Activated CD8-positive, alpha-beta memory T cell treated with anti-CD3 and anti-CD28 coated beads for 1 hour (primary cell): ENCODE measurements at places on chromosomes 16 and 17.
A peak's percentile ranks its signal among the peaks of the same experiment; 100 is the strongest.

- DNase-seq = no peak
Measured at GRCh38 chr16:59180083-59180476, 446.0 kb upstream of the GOT2 start.

GRCh38 chr17:64694207-64694606, 32.1 kb upstream of the SMURF2 start:
- DNase-seq = no peak

DNA sequence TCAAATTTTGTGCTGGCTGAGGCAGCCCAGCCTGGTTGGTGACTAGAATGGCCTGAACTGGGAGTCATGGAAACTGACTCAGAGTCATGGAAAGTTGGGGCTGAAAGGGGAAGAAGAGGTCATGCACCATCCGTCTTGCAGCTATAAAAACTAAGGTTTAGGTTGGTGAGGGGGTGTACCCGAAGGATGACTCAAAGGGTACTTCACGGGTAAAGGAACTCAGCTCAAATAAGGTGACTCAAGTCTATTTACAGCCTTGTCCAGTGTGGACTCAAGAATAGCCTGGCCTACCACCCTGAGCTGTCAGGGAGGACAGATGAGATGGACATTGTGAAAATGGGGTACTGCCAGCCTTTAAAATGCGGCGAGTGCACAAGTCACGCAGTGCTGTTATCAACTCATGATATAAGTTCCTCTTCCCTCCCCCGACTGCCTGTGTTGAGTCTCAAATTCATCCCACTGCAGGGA, 18.6 kb downstream of the CD300LB start:
- DNase-seq = no peak

- no peak for DNase-seq
Measured at GRCh38 chr16:69939821-69940585, 11.1 kb upstream of the CLEC18A start.

GRCh38 chr16:50683689-50684374, 2.7 kb upstream of the SNX20 start:
- no peak for DNase-seq

GRCh38 chr16:80543162-80543561, 2.4 kb downstream of the DYNLRB2 start:
- DNase-seq = no peak

DNA sequence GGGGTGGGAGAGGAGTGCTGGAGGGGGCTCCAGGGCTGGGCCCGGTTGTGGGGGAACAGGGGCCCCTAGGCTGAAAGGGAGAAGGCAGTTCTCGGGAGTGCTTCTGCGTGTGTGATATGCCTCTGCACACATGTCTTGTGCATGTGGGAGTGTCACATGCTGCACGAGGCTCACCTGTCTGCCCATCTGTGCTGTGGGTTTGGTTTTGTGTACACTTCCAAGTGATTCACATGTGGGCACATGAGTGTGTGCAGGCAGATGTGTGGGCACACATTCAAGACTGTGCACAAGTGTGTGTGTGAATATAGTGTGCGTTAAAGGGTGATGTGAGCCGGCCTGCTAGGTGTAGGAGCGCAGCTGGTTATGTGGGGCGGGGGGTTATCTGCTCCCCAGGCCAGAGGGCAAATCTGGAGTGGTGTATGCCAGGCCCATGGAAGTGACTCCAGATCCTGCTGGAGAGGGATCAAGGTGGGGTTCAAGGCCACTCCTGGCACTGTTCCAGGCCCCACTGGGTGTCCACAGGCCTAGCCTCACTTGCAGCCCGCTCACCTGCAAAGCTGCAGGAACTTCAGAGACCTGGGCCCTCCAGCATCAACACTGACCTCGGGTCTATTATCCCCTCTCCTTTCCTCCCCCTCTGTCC, 3.8 kb upstream of the BAHCC1 start:
- DNase-seq = no peak

- DNase-seq = no peak
Measured at GRCh38 chr17:75697651-75698291, 23.5 kb upstream of the ITGB4 start.

GRCh38 chr17:83012200-83012785, 67.1 kb upstream of the METRNL start:
- DNase-seq = no peak

GRCh38 chr17:27569257-27569722, 61.7 kb upstream of the LGALS9 start:
- DNase-seq = peak; percentile 8

GRCh38 chr17:41413982-41414381, 10.4 kb downstream of the KRT37 start:
- DNase-seq = no peak

- no peak for DNase-seq
Measured at GRCh38 chr17:79137015-79137788, 62.6 kb downstream of the ENGASE start.

GRCh38 chr16:578870-579405, 9.2 kb downstream of the PIGQ start:
- no peak for DNase-seq

DNA sequence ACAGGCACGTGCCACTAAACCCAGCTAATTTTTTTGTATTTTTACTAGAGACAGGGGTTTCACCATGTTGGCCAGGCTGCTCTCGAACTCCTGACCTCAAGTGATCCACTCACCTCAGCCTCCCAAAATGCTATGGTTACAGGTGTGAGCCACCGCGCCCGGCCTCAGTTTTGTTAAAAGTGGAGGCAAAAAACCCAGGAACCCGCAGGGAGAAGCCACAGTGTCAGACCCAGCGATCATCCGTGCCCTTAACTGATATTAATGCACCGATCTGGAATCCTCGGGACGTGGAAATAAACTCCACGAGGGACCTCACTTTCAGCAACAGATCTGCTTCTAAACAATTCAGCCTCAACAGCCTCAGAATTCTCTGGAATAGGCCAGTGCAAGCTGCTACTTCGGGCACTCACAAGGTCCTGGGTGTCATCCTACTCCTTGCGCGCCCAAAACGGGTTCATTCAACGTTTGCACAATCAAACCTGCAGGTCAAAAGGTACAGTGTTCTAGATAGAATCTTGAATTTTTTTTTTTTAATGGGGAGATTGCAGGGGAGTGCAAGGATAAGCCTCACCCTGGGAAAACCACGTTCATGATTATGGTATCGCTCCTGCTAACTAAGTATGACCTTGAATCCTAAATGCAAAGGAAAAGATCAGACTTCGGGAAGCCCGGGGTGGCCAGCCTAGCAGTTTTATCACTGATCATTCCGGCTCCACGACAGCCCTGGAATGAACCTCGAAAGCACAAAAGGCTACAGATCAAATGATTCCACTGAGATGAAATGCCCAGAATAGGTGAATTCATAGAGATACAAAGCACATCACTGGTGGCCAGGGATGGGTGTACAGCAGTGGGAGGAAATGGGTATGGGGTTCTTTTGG, 22.4 kb downstream of the LITAF start:
- DNase-seq = no peak

DNA sequence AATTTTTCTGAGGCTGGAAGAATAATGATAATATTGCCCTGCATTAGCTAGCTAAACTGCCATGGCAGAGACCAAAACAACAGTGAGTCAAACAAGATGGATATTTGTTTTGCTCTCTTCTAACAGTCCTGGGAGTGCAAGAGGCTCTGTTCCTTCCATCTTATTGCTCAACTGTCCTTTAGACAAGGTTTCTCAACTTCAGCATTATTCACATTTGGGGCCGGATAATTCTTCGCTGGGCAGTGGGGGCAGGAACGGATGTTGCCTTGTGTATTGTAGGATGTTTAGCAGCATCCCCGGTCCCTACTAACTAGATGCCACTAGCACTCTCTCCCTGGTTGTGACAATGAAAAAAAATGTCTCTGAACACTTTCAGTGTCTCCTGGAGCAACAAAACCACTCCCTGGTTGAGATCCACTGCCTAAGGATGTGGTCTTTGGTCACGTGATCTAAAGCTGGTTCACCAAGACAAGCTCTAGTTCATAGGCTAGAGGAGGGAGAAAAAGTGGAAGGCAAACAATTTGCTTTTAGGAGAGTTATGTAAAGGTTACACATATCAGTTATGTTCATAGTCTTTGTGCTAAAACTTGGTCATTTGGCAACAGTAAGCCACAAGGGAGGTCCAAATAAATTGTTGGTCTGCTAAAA, 144.4 kb downstream of the PCTP start:
- DNase-seq = no peak

- DNase-seq = no peak
Measured at GRCh38 chr17:72432881-72433280, 312.1 kb downstream of the SOX9 start.

DNA sequence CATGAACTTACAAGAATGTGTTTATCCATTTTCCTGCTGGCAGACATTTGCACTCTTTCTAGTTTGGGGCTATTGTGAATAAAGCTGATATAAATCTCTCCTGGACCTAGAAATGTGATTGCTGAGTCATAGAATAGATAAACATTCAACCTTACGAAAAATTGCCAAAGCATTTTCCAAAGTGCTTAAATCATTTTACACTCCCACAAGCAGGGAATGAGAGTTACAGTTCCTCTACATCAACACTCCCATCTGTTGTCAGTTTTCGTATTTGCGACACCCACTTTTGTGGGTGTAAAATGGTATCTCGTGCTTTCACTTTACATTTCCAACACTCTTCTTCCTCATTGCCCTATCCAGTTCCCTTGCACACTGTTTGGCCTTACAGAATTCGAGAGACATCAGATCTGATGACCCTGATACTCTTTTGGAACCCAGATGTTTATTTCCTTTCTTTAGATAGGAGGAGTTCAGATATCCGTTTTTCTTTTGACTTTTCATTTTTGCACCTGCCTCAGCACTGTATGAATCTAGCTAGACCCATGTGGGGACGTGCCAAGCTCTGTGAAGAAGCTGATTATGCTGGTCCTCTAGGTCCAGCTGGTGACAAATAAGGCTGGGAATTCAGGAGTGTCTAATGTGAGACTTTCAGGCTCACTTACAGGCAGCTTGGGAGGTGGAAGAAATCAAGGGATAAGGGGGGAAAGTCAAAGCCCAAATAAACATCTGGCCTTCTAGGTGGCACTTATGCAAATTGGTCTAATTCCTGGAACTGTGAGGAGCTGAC, 14.0 kb downstream of the SOX9 start:
- no peak for DNase-seq

- DNase-seq = no peak
Measured at GRCh38 chr17:2138761-2139160, 83.9 kb downstream of the HIC1 start.

DNA sequence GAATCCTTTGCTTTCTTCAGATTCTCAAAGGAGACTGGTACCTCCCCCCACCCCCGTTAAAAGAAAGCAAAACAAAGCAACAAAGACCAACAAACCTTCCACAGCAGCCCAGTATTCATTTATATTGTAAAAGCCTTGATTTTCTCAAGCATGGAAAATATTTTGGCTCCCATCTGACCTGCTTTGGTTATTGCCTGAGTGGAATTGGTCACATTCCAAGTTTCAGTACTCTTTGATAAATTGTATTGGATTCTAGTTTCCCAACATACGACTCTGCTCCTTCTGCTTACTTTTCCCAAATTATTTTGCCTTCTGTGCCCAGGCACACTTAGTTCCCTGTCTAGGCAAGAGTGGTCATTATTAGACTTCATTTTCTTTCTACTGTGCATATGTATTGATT, 1.3 kb downstream of the ABCC11 start:
- DNase-seq = no peak

GRCh38 chr17:65359016-65359415, 202.4 kb downstream of the AXIN2 start:
- DNase-seq = no peak

GRCh38 chr17:53942436-53942835, 119.7 kb downstream of the KIF2B start:
- no peak for DNase-seq

DNA sequence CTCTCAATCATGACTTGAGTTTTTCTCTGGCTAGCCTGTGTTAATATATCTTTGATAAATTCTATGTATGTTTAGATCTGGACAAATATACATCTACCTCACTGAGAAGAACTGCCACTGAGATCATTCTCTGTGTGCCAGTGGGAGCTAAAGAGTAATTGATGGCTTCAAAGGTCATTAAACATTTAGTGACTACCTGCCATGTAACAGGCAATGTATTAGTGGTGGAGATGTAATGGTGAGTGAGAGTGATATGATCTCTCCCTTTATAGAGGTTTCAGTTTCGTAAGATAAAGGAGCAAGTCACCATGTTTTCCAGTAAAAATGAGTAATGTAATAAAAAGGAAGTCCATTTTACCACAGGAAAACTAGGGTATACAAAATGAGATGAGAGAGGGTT, 235.8 kb upstream of the CDH8 start:
- no peak for DNase-seq

DNA sequence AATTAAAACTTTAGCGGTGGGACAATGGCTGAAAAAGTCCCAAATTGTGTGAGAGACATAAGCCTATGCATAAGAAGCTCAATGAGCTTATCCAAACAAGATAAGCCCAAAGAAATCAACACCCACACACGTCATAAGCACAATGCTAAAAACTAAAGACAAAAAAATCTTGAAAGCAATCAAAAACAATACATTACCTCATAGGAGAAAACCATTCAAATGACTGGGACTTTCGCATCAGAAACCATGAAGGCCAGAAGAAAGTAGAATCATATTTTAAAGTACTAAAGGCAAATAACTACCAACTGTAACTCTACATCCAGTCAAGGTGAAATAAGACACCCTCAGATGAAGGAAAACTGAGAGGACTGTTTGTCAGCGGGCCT, 50.2 kb downstream of the ZCCHC14 start:
- DNase-seq = no peak

- no peak for DNase-seq
Measured at GRCh38 chr17:77822302-77823030, 136.0 kb upstream of the TNRC6C start.

GRCh38 chr17:81833160-81833920, at the start of gene MCRIP1:
Gene MCRIP1 (minus strand): TSS chr17:81833291. CDS start chr17:81824506, 8,785 bp downstream.
- peak; percentile 94 for DNase-seq

DNA sequence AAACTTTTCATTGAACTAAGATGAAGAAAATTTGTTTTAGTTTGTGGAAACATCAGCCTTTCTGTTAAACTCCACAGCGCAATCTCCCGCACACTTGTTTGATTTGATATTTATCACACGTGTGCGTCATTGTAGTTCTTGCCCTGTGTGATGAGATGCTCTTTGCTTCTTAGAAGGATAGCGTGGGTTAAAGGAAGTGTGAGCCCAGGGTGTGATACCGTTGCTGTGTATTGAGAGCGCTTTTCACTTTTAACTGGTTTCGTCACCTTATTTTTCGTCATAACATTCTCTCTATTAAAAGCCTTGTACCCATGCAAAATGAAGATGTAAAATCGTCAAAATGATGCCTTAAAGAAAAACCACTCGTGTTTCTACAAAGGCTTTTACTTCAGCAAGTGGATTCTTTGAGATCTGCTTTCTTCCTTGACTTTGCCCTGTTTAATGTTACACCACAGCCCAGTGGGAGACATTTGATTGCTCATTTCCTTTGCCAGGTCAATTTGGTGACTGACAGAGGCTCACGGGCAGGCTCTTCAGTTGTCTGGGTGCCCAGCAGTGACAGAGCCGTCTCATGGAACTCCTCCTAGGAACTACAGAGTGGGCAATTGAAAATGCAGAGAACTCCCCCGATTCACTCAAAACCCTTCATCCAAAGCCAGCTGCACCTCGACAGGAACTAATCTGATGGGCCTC, 61.1 kb downstream of the RPA1 start:
- DNase-seq = no peak

- no peak for DNase-seq
Measured at GRCh38 chr17:65503557-65503956, 57.9 kb downstream of the AXIN2 start.

GRCh38 chr17:16486373-16487250, 5.4 kb downstream of the LRRC75A start:
- DNase-seq = no peak
